Stimulated activated CD8-positive, alpha-beta memory T cell treated with anti-CD3 and anti-CD28 coated beads, Interleukin-12 subunit alpha, Interleukin-12 subunit beta, amount 100 ng/mL, for 4 hours (primary cell): ENCODE measurements at places on chromosomes 6 and 20.

DNA sequence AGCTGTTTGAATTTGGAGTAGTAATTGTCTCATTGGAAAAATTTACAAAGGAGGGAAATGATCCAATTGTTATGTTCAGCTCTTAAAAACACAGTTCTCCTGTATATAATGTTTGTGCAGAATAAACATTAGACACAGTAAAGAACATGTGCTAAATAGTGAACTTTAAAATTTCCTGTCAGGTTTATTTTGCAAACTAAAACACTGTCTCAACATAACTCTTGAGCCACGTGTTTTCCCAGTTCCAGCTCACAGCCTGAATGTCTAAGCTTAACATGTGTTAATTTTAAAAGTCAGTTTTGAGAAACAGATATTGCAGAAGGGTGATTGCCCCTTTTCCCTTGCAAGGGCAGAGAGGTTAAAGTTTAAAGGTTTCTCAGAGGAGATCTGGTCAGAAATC lies 20.6 kb downstream of the EPHA7 start:
- no peak for DNase-seq

- no peak for DNase-seq
Measured at GRCh38 chr20:57682184-57683101, 27.4 kb downstream of the PMEPA1 start.

DNA sequence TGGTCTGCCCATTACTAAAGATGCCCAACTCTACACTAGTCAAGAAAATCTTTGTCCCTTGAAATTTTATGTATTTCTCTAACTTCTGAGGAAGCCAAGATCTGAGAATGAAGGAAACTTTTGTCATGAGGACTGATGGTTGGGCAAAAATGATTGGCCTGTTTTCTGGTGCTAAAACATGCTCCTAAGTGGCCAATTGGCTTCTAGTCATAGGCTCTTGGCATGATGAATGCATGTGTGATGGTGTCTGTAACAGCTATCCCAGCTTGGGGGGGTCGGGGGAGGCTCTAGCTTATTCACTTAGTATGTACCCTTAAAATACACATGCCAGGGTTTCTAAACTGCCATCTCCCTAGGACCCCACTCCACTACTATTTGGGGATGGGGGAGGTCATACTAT lies 228.6 kb downstream of the ZNF217 start:
- no peak for DNase-seq

DNA sequence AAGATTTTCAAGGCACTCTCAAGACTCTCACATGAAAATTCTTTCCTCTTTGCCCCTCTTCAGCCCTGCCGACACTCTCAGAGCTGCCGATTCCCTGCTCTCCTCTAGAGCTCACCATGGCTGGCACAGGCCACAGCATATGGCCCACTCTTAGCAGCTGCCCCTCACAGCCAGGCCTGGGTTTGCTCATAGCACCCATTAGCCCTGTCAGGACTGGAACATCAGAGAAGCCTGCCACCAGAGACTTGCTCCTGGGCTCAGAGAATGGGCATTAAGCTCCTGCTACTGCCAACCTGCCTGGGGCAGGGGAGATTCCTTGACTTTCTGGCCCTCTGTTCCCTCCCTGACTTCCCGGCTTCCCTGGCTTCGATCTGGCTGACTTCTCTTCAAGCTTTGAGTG lies 96.7 kb downstream of the LRFN2 start:
- DNase-seq = no peak

- no peak for DNase-seq
Measured at GRCh38 chr6:7008451-7008988, 99.2 kb upstream of the RREB1 start.

- DNase-seq = no peak
Measured at GRCh38 chr6:164106345-164106769, 691.8 kb downstream of the QKI start.

DNA sequence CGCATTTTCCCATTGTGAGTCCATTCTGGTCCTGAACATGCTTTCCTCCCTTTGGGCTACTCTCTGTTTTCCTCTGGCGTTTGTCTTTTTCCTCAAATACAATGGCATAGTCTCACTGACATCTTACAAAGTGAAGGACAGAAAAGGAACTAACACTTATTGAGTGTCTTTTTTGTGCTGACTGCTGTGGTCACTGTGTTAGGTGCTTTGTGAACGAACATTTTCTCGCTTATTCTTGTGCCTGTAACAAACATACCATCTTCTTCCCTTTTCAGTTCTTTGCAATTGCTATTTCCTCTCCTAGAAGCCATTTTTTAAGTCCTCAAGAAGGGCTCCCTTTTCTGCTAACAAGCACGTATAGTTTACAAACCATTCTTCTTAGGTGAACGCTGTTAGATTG lies 15.4 kb downstream of the FIG4 start:
- DNase-seq = no peak

DNA sequence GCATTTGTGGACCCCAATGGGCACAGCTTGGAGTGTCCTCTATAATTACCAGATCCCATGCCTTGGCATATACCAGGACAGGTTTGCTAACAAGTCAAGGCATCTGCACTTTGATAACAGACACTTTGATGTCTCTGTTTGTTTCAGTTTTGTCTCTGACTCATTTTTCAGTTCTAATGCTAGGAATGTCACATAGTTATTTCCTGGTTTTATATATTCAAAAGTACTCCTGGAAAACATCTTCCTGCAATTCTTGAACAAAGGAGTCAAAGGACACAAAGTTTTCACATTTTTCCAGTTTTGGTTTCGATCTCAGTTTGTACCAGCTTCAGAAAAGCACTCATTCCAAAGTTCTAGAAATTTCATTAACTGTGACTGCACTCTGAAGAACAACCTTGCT lies 188.1 kb downstream of the FOXC1 start:
- DNase-seq = no peak

- DNase-seq = no peak
Measured at GRCh38 chr6:38794682-38795081, 79.6 kb downstream of the DNAH8 start.

GRCh38 chr20:199996-200395 lies 10.5 kb upstream of the DEFB128 start:
- no peak for DNase-seq

DNA sequence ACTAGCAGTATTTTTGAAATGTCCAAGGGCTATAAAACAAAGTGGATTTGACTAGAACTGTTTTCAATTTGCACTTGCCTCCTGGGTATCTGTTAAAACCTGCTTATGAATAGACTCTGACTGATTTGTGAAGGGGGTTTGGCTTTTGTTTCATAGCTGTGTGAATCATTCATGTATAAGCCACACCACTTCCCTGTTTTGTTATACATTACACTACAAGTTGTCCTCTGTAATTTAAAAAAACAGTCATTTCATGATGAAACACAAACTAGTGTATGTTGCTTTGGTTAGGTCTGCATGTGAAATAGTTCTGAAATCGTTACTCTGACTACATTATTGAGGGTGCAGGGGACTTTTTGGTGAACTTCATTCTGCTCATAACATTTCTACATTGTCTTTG lies 121.7 kb downstream of the NKAIN2 start:
- DNase-seq = no peak

DNA sequence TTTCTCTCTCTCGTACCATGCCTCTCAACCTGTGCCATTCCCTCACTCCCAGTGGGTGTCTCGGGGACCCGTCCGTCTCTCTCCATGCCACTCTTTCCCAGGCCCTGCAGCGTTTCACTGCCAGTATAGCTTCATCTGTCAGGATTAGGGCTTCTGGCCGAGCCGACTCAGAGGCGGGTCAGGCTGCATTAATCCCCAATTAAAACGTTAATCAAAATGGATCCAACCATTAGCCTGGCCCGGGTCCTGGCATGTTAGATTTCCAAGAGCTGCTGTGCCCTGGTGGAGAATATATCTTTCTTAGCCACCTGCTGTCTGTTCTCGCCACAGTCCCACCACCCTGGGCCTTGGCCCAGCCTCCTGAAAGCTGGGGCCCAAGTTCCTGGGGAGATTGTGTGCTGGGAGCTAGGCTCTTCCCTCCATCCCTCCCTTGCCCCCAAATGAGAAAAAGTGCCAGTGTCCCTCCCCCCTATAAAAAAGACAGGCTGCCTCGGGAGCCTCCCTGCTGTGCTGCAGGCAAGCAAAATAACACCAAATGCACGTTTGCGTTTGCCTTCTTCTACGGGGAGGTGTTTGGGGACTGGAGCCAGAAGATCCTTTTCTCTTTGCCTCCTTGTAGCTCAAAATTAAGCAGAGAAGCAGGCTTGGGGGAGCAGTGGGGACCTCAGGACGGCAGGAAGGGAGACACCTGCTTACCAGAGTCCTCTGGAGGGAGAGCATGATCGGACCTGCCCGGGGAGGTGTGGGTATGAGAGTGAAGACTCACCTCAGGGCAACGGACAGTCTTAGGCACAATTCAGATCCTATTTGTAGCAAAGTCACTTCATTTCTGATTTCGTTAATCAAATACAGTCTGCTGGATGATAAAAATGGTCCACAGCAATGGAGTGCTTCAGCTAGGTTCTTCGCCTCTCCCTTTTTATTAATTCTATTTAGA lies 3.0 kb downstream of the KCNG1 start:
- DNase-seq = no peak

GRCh38 chr20:10357974-10358373 lies 76.0 kb downstream of the MKKS start:
- DNase-seq = no peak

GRCh38 chr6:26576929-26577719 lies 19.6 kb upstream of the ABT1 start:
- DNase-seq = no peak

- DNase-seq = no peak
Measured at GRCh38 chr6:27206806-27207205, 40.7 kb upstream of the PRSS16 start.

GRCh38 chr6:41457303-41457670 lies 88.9 kb upstream of the FOXP4 start:
- DNase-seq = no peak

- no peak for DNase-seq
Measured at GRCh38 chr6:87747646-87748045, 45.6 kb upstream of the AKIRIN2 start.

DNA sequence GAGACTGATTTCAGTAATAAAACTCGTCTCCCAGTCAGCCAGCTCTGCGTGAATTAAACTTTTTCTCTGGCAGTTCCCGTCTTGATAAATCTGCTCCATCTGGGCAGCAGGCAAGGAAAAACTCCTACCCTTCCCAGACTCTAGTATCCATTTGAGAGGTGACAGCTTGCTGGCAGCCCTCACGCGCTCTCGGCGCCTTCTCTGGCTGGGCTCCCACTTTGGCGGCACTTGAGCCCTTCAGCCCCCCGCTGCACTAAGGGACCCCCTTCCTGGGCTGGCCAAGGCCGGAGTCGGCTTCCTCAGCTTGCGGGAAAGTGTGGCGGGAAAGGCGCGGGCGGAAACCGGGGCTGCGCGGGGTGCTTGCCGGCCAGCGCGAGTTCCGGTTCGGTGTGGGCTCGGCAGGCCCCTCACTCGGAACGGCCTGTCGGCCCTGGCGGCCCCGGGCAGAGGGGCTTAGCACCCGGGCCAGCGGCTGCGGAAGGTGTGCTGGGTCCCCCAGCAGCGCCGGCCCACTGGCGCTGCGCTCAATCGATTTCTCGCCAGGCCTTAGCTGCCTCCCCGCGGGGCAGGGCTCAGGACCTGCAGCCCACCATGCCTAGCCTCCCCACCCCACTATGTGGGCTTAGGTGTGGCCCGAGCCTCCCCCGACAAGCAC lies 21.8 kb upstream of the GMPR start:
- no peak for DNase-seq

DNA sequence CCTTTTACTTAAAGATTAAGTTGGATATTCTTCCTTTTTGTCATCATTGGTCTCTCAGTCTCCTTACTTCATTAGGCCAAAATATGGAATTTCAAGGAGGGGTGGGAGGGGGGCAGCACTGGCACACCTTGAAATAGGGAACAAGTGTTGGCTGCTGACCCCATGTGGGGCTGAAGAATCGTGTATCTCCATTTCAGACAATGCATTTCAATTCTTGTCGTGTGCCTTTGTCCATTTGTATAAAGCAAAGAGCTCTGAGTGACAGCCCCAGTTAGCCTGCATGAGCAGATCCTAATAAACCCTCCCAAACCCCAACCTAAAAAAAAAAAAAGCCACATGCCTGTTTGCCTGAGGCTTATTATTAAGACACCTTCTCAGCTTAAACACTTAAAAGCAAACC lies 1.0 kb upstream of the TFAP2D start:
- DNase-seq = no peak

DNA sequence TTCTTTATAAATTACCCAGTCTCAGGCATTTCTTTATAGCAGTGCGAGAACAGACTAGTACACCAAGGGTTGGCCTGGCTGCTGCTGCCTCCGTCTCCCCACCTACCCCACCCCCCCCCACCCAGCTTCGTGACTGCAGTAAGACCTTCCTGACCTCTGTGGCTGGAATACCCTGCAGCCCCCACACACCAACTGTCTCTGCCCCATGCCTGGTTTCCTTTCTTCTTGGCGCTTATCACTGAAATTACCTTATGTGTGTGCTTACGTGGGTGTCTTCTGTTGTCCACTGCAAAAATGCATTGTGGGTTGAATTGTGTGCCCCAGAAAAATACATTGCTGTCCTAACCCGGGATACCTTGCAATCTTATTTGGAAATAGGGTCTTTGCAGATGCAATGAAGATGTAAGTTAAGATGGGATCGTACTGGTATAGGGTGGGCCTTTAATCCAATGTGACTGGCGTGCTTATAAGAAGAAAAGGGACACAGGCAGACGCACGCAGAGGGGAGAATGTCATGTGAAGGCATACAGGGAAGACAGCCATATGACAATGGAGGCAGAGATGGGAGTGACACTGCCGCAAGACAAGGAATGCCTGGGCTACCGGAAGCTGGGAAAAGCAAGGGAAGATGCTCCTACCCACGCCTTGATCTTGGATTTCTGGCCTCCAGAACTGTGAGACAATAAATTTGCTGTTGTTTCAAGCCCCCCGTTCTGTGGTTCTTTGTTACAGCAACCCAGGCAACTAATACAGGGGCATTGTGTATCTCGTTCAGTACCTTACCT lies 15.4 kb downstream of the SYNJ2 start:
- DNase-seq = no peak

GRCh38 chr6:142693441-142693840 lies 251.5 kb downstream of the HIVEP2 start:
- no peak for DNase-seq

DNA sequence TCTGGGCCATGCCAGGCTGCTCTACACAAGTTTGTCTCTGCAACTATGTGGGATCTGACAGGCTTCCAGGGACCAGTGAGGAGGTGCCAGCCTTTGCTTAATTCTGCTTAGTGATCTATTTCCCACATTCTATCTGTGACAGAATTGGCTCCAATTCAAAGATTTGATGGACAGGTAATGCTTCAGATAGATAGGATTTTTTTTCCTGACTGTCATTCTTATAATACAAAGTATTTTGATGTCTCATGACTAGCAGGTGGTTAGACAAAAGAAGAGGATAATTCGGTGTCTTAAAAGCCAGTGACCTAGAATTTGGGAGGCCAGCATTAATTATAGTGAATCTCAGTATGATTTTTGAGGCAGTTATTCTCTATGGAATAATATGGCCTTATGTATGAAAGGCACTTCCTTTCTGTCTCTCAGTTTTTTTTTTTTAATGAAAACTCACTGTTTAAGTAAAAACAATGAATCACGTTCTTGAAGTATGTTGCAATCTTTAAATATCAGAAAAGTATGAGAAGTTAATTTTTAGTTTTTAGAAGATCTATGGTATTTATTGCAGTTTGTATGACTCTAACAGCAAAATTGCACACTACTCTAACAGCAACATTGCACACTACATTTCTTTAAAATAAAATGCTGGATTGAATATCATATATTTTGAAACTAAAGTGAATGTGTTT lies 43.7 kb downstream of the TMEM200A start:
- DNase-seq = no peak
